Fibroblast of lung (primary cell): ENCODE measurements at places on chromosomes 5 and 9.

DNA sequence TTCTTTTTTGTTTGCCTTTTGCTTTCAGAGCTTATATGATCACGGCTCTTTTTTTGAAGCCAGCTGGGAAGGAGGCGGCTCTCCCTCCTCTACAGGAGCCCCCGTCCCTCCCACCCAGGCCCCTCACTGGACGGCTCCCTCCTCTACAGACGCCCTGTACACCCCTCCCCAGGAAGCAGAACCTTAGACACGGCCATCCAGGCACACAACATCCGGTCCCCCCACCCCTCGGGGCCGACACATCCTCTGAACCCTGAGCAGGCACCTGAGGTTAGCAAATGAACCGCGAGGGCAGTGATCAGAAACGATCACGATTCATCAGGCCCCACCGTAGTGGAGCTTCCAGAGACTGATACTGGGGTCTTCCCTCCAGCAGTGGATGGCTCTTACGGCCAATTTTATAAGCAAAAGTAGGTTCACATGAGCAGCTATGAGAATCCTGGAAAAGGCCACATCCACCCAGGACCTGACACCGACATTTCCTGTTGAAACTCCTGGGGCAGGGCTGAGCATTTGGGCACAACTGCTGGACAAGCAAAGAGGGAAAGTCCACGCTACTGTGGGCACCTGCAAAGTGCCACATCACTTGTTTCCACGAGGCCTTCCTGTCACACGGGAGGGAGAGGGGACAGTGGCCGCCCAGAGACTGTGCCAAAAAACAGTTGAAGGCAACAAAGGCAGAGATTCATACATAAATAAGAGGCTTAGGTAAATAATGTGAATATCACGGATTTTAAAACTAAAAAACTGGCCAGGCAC lies 78.9 kb downstream of the SEMA4D start:
- DNase-seq = no peak

DNA sequence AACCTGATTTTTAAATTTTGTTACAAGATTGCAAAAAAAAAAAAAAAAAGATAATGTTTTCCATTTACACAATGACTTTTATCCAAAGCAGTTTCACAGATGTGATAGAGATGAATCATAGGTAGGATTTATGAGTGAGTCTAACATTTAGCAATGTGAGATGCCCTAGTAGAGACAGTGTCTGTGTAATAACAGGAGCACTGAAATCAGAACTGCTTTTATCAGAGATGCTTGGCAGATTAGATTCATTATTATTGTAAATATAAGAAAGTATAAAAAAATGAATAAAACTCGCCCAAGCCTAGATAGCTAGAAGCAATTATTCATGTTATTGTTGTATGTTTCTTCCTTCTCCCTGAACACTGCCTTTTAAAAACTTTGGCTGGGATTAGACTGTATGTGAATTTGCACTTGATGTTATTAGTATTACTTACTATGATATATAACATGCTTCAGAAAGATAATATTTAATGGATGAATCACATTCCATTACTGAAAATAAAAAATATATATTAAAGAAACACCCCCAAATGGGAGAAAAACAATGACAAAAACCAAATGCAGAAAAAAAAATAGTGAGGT lies 567.3 kb upstream of the KLF4 start:
- DNase-seq = peak; percentile 89

GRCh38 chr9:16289639-16290038 lies 580.8 kb downstream of the BNC2 start:
- no peak for DNase-seq

DNA sequence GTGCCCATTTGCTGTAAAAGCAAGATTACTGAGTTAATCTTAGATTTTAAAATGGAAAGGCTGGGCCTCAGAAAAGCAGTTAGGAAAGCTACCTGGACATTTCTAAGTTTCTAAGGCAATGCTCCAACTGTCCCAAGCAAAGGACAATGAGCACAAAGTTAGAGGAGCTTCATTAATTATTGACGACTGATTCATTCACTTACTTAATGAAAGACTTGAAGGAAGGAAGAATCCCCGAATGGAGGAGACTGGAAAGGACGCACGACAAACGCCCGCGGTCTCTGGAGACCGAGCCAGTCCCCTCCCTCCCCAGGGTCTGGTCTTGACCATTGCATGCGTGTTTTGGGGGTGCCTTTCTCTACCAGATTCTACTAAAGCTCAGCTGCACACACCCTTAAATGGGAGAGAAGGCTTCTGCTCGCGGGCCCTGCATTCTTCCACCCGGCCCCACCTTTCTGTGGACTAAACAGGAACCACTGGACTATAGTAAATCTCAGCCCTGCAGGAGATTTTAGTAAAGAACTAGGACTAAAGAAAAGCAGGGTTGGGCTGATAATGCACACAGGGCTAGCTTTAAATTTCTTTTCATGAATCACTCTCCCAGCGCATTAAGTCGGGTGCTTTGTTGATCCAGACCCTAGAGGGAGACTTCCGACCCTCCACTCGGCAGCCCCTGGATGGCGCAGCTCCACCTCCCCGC lies 44.8 kb downstream of the CTSL start:
- no peak for DNase-seq

DNA sequence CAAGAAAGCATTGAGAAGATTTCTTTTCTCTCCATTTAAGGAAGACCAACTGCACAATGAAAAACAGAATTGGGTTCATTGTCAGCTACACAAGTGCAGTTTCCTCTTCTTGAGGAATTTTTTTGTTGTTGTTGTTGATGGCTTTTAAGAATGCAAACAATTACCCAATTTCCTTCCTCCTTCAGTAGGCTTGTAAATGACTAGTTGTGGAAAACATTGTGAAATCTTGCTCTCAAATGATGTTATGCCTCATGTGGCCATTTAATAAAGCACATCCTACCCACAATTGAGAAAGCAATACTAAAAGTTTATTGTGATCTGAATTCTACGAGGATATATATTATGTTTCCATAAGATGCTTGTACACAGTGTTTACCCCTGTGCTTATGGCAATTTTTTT lies 171.6 kb downstream of the FAM174A start:
- DNase-seq = peak; percentile 56

- no peak for DNase-seq
Measured at GRCh38 chr9:112642126-112642525, 75.8 kb downstream of the INIP start.

DNA sequence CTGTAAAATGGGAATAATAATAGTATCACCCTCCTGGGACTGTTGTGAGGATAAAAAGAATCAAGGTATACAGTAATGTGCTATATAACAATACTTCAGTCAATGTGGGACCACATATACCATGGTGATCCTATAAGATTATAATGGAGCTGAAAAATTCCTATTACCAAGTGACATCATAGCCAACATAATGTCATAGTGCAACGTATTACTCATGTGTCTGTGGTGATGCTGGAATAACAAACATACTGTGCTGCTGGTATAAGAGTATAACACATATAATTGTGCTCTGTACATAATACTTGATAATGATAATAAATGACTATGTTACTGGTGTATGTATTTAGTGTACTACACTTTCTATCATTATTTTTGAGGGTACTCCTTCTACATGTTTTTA lies 38.1 kb downstream of the LIFR start:
- DNase-seq = peak; percentile 26

DNA sequence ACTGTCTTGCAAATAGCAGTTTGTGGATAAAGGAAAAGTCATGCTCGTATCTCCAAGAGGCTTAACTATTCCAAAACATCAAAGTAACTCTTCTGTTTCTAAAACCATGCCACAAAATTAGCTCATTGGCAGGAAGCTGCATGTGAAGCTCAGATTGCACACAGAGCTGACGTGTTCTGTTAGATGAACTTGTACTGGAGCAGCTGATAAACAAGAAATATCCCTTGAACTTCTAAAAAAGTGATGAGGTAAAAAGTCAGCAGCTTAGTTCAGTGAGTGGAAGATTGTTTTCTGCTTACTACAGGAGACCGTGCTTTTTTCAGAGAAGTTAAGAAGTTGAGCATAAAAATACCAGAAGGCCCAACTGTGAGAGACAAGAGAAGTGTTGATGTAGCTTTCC lies 113.2 kb downstream of the SLC12A2 start:
- DNase-seq = peak; percentile 47

DNA sequence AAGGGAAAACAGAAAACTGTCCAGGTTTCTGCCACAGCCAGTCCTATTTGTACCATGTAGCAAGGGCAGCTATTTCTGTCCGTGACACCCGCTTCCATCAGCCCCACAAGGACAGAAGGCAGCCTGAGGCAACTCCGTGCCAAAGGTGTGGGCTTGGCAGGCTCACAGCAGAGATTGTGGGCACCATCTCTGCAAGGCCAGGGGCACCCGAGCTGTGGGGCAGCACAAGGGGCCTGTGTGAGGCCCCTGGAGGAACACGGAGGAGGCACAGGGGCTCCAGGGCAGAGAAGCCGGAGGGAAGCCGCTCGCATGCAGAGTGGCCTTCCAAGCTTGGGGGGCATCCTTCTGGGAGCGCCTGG lies 43.5 kb downstream of the COL23A1 start:
- no peak for DNase-seq

DNA sequence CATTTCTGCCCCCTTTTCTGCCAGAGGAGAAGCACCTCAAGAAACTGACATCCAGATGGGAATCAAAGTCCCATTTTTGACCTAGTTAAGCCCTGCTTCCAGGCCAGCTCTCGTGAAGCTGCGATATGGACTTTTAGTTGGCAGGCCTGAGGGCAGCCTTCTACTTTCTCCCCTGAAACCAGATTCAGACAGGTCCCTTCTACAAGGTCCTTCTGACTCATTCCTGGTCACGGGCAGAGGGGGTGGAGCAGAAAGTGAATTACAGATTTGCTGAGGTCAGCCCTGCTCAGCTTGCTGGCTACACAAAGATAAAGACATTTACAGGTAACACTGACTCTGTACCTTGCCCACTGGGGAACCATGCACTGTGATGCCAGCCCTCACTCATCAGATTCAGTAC lies 52.8 kb upstream of the TUT7 start:
- peak; percentile 69 for DNase-seq

GRCh38 chr5:172751761-172752510 lies 19.1 kb downstream of the DUSP1 start:
- no peak for DNase-seq

DNA sequence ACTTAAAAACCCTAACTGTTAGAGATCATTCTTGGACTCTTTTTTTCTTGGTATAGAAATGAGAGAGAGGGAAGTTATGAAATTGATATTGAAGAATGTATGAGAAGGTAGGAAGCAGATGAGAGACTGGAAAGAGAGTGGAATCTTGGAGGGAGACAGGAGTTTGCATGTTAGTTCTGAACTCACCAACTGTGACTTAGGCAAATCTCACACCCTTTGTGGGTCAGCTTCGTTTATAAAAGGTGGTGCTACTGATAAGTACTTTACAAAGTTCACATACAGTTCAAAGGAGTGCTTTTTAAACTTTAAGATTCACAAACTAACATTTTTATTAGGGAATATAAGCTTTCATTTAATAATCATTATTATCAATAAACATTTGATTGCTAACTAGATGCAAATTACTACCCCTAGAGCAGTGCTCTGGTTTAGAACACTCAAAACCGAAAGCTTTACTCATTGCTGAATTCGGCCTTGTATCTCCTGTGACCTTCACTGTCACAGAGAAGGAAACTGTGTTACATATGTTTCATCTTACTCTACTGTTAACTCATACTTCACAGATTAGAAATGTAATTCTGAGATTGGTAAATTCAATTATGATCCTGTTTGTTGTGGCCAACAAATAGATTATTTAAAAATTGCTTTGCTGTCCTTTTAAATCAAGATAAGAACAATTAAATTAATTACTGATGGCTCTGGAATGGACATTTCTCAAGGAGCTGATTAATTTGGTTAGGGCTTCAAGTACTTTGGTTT lies 143.2 kb downstream of the RMI1 start:
- DNase-seq = no peak

GRCh38 chr5:150520747-150521521 lies 13.0 kb downstream of the NDST1 start:
- no peak for DNase-seq

GRCh38 chr9:87569008-87569509 lies 71.4 kb downstream of the DAPK1 start:
- no peak for DNase-seq

GRCh38 chr5:139130214-139130613 lies 68.0 kb downstream of the SIL1 start:
- DNase-seq = no peak

- no peak for DNase-seq
Measured at GRCh38 chr9:35322075-35322885, 160.5 kb downstream of the UNC13B start.

GRCh38 chr9:83975300-83975699 lies 4.7 kb downstream of the HNRNPK start:
- no peak for DNase-seq

GRCh38 chr5:106401561-106401960 lies 1269.2 kb downstream of the EFNA5 start:
- no peak for DNase-seq

- no peak for DNase-seq
Measured at GRCh38 chr5:16687898-16688297, 71.1 kb upstream of the RETREG1 start.

DNA sequence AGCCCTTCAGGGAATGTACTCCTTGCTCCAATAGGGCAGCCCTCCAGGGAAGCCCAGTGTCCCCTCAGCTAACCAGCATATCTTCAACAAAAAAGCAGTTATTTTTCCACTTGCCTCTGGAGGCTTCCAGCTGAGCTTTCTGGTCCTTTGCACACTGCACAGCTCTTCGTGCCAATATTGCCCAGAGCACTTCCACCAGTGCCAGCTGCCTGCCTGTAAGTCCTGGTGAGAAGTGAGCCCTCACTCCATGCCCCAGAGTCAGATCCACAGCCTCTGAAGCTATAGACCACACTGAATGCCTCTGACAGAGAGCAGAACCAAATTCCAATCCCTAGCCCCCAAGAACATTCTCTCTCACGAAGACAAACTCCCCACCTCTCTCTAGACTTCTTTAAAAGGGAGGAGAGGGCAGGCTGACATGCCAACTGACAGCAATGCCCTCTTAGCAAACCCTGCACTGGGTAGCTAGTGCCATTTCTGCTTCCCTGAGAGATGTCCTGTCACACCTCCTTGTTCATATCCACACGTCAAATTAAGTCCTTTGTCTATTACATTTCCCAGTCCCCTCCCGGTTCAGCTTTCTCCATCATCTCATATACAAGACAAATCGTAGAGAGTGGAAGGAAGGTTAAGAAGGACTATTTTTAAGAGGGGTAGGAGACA lies 12.7 kb upstream of the HEXB start:
- DNase-seq = no peak

GRCh38 chr5:179816401-179816795 lies 4.3 kb upstream of the SQSTM1 start:
- no peak for DNase-seq
